ENCODE measurements at places on chromosomes 1 and 21. TPM values are rescaled to one million over a fixed set of nuclear protein-coding genes. Genes with fewer than 3 reads are reported as not detected.
A peak's percentile ranks its signal among the peaks of the same experiment; 100 is the strongest.

The CHI3L2 gene
- total RNA-seq, result 0.41 TPM

The NFASC gene
- 21.0 TPM for total RNA-seq

The NHLH1 gene
- 0.70 TPM for total RNA-seq

DNA sequence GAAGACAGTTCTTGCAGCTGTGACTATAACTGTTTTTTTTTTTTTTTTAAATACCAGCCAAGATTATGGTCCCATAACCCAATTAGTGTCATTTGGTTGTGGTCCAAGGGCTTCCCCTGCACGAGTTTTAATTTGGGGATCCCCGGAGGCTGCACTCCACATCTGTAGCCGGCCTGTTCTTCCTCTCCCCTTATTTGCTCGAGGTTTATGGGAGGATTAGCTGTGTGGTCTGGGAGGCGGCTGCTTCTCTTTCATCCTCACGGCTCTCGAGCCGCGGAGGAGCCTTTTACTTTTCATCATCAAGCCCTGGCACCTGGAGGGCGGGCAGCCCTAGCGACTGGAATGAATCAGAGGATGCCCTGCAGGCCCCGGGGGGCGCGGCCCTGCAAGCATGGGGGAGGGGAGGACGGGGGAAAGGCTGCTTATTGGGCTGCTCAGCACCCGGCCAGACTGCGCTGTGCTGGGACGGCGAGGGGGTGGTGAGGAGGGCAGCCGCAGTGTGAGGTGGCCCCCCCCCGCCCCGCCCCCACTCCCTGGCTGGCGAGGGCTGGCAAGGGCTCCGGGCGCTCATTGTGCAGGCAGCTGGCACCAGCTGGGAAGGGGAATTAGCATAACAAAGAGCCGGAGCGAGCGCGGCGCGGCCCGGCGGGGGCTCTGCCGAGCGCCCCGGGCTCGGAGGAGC lies 18.5 kb downstream of the SERTAD4 start:
- DNase-seq, result peak; percentile 79
